ENCODE measurements at places on chromosomes 4 and X.
A peak's percentile ranks its signal among the peaks of the same experiment; 100 is the strongest.

DNA sequence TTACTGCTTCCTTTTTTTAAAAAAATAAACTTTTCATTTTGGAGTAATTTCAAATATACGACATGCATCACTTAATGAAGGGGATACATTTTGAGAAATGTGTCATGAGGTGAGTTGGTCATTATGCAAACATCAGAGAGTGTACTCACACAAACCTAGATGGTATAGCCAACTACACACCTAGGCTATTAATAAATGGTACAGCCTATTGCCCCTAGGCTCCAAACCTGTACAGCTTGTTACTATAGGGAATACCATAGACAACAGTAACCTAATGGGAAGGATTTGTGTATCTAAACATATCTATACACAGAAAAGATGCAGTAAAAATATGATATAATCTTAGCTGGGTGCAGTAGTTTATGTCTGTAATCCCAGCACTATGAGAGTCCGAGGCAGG is 29.1 kb downstream of the SETD7 start:
- DNase-seq: no peak

GRCh38 chr4:175308236-175308635 is 390.1 kb downstream of the ADAM29 start:
- no peak for DNase-seq

GRCh38 chr4:13484122-13484748 is at the start of gene RAB28:
TSS of gene RAB28 (minus strand) at chr4:13484340.
- peak; percentile 97 for DNase-seq

DNA sequence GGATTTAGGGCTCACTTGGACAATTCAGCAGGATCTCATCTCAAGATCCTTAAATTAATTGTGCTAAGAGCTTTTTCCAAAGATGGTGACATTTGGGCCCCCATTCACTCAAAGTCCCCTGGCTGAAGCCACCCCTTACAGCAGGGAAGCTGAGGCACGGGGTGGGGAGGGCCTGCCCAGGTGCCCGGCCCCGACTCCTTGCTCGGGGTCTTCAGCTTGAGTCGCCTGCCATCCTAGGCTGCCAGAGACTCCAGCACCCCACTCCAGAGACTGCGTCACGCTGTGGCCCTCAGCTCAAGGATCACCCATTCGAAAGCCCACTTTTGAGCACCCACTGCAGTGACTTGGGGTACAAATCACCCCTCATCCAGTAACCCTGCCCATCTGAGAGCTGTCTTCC is 39.2 kb upstream of the GPR78 start:
- no peak for DNase-seq

- no peak for DNase-seq
These were observed 24.3 kb upstream of the GPR34 start for GRCh38 chrX:41664375-41664901.

DNA sequence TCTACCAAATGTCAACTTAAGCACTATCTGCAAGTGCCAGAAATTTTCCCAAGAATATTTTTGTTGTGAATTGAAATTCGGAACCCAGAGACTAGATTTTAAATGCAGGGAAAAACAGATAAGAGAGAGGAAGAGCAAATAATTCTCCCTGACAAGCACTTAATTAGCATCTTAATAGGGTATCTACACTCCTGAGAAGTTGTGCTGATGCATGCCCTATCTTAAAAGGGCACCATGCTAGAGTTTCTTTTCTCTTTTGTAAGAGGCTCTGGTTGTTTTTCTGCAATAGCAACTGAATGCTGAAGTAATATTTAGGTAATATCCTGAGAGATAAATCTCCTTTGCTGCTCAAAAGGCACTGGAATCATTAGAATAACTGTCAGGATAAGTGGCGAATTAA is 139.9 kb upstream of the UGT8 start:
- DNase-seq: no peak

- DNase-seq: no peak
These were observed 66.5 kb upstream of the TMEM184C start for GRCh38 chr4:147550626-147551246.

GRCh38 chrX:25084446-25084845 is 68.7 kb upstream of the ARX start:
- DNase-seq: no peak

GRCh38 chrX:120377715-120378114 is 15.8 kb downstream of the ATP1B4 start:
- no peak for DNase-seq

DNA sequence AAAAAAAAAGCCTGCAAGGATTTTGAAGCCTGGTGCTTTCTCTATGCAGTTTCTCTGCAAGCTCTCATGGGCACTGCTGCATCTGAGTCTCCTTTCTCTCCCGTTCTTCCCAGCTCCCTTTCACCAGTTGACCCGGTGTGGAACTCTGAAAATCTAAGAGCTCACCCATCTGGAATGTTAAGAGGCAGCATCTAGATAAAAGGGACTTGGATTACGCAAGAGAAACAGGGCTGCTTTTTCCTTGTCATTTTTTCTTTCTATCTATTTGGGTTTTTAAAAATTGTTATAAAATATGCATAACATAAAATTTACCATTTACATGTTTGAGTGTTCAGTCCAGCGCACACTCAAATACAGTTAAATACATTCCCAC is 95.2 kb upstream of the RPS6KA3 start:
- no peak for DNase-seq

GRCh38 chrX:87409113-87409841 is 108.3 kb upstream of the KLHL4 start:
- DNase-seq: peak; percentile 2

GRCh38 chrX:27254656-27255055 is 208.5 kb downstream of the PPP4R3C start:
- peak; percentile 69 for DNase-seq

DNA sequence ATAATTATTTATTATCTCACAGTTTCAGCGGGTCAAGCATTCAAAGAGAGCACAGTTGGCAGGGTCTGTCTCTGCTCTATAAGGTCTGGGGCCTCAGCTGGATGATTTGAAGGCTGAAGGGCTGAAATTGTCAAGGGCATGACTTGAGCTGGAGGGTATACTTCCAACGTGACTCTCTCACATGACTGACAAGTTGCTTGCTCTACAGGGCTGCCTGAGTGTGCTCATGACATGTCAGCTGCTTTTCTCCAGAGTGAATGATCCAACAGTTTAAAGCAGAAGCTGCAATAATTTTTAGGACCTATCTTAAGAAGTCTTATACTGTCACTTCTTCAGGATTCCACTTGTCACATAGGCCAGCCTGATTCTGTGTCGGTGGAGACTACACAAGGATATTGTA is 51.2 kb downstream of the TIGD2 start:
- DNase-seq: peak; percentile 5

Measured in suppressor macrophage treated with lipopolysaccharide for 4 hours (primary cell).